ENCODE measurements at places on chromosomes 3 and 15.

DNA sequence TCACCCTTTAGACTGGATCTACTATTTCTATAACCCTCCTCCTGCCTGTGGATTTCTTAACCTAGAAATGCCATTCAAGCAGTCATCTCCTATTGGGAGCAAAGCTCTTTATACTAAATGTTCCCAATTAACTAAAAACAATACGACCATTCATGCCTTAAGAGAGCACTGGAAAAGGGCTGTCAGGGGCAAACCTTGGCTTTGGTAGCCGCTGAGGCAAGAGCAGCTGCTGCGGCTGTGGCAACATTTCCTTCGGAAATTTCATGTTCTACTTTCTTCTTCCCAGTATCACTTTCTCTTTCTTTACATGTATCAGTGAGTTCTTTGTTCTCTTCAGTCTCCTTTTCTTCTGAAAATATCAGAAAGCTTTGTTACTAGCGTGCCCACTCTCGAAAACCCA lies 56.3 kb upstream of the CSPG5 start:
- DNase-seq = no peak

- DNase-seq = no peak
Observed at GRCh38 chr3:47711596-47711995, 70.1 kb downstream of the SMARCC1 start.

GRCh38 chr3:170055209-170055608 lies 17.4 kb downstream of the GPR160 start:
- DNase-seq = no peak

DNA sequence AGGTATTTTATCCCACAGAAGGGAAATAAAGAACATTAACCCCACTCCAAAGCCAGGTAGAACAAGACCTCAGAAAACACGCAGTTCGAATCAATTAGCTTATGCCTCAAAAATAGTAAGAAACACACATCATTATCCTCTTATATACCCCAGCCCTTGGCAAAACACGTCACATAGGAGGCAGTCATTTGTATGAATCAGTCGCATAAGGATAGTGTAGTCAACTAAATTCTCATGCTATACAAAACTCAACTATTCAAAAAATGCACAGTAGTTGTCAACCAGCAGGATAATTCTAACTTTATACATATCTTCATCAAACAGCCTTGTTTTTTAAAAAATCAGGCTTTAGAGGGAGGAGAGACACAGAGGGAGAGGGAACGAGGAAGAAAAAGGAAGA lies 298.4 kb downstream of the FOXP1 start:
- DNase-seq = no peak

DNA sequence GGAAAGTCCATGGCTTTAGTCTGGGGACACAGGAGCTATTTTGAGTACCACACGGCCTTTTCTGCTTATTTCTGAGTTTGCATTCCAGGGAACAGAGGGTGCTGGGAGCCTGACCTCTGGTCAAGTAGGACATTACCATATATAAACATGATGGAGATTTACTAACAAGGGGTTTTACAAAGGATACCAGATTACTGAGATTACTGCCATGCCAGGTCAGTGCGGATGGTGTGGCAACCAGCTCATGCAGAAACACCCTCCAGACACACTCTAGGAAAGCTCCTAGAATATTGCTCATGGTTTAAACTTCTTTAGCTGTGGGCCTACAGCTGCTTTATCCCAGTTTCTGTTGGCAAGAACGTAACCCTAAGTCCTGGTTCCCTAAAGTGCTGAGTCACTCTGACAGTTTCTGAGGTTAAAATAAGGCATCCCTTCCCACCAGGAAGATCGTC lies 54.3 kb upstream of the AGTR1 start:
- DNase-seq = no peak

DNA sequence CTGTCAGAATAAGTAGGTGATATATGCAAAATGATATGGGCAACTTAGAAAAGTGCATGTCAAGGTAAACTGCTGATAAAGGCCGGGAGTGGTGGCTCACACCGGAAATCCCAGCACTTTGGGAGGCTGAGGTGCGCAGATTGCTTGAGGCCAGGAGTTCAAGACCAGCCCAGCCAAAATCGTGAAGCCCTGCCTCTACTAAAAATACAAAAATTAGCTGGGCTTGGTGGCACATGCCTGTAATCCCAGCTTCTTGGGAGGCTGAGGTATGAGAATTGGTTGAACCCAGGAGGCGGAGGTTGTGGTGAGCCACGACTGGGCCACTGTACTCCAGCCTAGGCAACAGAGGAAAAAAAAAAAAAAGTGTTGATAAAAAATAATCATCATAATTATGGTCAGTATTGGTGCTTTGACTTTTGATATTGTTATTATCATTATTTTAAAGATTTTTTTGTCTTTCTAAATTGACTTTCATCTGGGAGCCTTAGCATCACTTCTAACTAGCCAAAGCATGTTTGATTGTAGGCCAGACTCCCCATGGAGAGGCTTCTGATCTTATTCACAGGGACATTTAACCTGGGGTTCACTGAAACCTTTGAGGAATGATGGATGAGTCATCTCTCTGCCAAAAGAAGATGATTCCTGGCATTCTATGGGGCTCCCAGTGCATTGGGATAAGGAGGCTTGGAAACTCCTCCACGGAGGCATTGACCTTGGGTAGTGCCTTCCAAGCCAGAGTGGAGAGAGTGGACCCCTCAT lies 5.6 kb downstream of the ZBTB38 start:
- no peak for DNase-seq

DNA sequence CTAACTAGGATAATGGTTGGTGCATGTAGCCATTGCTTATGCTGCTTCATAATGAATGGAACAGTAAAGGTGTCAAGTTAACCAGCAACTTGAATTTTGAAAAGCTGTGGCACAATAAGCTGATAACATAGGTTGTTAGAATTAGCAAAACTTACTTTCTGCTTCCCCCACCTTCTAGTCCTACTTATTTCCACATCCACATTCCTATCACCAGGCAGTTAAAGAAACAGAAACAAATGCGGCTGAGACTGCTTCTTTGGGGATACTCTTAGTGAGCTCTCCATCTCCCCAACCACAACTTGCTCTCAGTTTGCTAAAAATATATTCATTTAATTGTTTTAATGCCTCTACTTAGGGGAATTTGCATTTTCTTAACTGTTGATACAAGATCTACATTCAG lies 215.1 kb downstream of the TIGIT start:
- no peak for DNase-seq

- DNase-seq = no peak
Observed at GRCh38 chr3:101166150-101166549, 154.2 kb downstream of the IMPG2 start.

- DNase-seq = no peak
Observed at GRCh38 chr3:31985831-31986230, 4.3 kb downstream of the ZNF860 start.

DNA sequence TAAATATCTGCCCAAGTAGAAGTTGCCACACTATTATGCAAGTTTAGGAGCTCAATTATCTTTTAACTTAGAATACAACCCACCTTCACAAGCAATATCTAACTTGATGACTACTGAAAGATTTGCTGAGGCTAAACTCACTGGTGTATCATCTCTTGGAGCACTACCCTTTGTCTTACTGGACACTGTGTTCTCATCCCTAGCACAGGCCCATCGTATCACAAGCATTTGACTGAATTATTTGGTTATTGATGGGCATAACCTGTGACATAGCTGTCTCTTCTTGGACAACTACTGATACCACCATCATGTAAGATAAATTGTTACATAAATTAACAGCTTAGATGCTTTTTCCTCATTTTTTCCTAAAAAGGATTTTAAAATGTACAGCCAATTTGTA lies 216.2 kb upstream of the THBS1 start:
- no peak for DNase-seq

DNA sequence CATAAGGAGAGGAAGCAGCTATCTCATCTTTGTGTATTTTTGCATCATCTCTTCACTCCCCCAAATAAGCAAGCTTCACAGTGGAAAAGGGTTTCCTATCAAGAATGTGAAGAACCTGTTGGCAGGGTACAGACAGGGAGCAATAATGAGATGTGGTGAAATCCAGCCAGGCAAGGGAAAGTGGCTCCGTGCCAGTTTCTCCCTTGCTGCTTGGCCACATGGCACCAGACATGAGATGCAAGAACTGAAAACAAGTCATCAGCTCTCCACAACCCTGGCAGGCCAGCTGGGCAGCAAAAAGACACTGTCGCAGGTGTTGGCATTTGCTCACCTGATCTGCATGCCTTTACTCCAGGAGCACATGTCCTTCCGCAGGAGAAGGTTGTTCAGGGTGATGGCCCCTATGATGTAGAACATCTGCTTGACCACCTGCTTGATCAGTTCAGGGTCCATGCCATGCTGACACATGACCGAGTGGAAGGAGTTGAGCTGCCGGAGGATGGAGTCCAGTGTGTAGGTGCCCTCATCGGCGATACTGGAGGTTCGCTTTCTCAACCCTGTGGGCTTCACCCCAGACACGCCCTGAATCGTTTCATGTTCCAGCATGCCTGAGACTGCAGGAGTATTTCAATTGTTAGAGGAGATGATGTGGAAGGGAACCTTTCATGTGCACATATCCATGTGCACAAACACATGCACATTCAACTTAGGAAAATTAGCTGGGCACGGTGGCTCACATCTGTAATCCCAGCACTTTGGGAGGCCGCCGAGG lies 23.3 kb upstream of the MYO5C start:
- no peak for DNase-seq

GRCh38 chr15:81221449-81221848 lies 24.8 kb downstream of the IL16 start:
- no peak for DNase-seq

- DNase-seq = no peak
Observed at GRCh38 chr3:38214560-38214959, 49.2 kb downstream of the OXSR1 start.

DNA sequence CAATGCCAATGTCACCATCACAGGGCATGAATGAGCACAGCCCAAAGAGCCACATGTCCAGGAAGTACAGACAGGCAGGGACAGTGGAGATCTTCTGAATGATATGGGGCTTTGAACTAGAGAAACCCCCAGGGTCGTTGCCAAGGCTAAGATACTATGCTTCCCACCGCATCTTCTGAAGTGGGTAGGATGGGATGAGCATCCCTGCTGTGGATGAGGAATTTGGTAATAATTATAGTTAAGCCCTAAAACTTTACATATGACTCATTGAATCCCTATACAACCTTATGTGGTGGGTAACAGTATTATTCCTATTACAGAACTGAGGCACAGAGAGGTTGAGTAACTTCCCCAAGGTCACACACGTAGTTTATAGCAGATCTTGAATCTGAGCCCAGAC lies 44.2 kb downstream of the WNT5A start:
- DNase-seq = no peak

- DNase-seq = no peak
Observed at GRCh38 chr3:22606938-22607337, 596.2 kb upstream of the UBE2E2 start.

DNA sequence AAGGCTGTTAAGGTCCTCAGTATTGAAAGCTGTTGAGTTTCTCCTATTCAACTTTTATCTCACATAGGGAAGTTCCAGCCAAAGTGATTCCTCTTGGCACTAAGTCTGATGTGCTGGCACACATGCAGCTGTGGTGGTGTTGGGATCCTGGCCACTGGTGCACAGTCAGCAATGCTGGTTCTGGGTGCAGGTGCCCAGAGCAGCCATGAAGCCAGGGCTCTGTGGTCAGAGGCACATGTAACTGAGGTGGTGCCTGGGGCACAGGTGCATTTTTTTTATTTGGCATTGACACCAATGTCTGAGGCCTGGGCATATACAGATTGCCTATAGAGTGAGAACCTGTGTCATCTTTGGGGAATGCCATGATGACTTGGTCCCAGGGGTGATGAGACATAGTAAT lies 271.4 kb downstream of the POLQ start:
- DNase-seq = no peak

GRCh38 chr3:56468184-56469106 lies at the start of gene ERC2:
Gene ERC2 (minus strand): TSS chr3:56468467.
- no peak for DNase-seq

DNA sequence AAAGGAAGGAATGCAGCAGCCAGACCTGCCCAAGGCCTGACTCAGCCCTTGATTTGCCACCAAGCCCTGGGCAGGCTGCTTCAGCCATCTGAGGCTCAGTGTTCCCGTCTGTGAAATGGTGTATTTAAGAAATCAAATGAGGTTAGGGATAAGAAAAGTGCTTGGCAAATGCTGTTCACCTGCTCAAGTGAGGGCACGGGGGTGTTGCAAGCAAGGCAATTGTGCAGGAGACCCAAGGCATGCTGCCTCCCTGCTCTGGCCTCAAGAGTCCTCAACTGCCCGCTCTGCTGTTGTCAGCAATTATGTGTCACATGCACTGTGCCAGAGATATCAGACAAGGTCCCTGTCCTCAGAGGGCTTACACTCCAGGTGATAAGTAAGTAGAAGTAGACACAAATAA lies 101.8 kb downstream of the TPRA1 start:
- no peak for DNase-seq

DNA sequence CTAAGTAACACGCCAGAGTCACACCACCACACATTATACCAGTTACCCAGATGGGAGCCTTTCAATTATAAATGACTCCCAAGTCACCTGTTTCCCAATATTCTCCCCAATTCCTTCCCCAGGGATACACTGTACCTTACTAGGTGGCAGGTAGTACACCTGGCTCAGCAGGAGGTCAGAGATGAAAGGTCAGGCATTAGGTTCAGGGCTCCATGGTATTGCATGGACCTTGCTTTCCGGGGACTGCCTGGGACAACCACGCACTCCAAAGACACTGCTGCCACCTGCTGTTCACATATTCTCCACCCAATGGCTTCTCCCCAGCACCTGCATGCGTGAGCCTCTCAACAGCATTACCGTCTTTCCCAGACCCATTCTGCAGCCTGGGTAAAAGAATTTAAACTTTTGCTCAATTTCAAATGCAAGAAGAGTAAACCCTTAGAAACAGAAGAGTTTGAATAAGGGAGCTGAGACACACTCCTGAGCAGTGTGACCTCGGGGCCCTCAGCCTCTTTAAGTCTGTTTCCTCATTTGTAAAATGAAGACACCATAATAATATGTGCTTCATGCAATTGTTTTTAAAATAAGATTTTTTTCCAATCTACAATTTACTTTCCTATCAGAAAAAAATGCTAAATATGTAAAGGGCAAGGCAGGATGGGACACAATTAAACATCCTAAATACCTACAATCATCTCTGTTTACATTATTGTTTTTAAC lies 28.0 kb upstream of the LACTB start:
- DNase-seq = peak; percentile 42

DNA sequence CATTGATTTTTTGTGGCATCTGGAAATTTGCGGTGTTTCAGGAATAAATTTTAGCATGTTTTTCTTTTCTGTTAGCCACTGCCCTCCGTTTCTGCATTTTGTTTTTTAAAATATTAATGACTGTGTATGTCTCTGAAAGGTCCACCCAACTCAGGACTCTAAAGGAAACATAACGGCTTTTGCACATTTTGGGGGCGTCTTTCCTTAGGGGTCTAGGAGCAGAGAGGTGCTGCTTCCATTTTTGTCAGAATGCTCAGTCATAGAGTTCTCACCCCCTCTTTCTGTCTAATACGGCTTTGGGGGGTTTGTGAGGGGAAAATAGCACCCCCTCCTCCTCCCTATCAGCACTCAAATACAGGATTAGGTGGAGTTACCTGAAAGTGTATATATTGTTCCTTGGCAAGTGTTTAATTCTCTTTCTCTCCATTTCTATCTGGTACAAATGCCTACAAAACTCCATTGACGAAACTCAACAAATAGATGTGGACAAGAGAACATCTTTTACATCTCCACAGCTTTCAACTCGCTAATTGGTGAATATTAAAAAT lies 219.4 kb downstream of the MEIS2 start:
- DNase-seq = no peak
